Heart left ventricle (tissue), 16 donors: ENCODE measurements at places on chromosomes 2 and 18. TPM values are rescaled to one million over a fixed set of nuclear protein-coding genes. Genes with fewer than 3 reads are reported as not detected.

- DNase-seq, result no peak
- no peaks in the 10 kb centered on the region for H3K4me1 ChIP-seq
- no peaks in the 10 kb centered on the region for H3K36me3 ChIP-seq
- H3K27ac ChIP-seq, result no peak overlapping the region
- no peaks in the 10 kb centered on the region for H3K27me3 ChIP-seq
- H3K4me3 ChIP-seq, result no peak overlapping the region
Observed at GRCh38 chr18:32244881-32245280, 55.0 kb downstream of the MEP1B start.

DNA sequence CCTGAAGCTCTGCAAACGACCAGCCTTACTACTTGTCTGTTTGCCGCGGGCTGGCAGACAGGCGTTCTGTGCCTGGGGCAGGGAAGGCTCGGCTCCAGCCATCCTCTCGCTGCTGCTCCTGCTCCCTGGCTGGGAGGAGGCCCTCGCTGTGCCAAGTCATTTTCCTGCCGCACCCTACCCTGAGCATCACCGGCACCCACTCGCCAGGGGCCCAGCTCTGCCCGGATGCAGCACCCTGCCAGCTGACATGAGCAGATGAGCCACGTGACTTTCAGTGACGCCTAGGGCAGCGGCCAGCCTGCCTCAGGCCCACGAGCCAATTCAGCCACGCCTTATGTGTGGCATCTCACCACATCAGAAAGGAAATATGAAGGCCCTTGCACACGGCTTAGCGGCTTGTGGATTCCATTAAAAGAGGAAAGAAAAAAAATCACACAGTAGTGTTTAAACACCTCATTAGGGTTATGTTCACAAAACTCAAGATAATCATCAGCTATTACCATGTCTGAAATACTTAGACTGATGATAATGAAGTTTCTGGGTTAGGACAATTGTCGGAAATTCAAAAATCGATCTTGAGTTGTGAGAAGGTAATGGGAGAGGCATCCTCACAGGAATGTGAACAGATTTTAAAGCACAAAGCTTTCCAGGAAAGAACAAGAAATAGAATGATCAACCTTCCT is 250.5 kb downstream of the TWIST2 start:
- no peak overlapping the region for H3K4me3 ChIP-seq
- no peak for DNase-seq
- no peaks in the 10 kb centered on the region for H3K27me3 ChIP-seq
- H3K36me3 ChIP-seq, result no peaks in the 10 kb centered on the region
- peaks cover 7% of the 10 kb centered on the region for H3K4me1 ChIP-seq

- H3K27ac ChIP-seq, result no peak overlapping the region
- H3K4me3 ChIP-seq, result no peak overlapping the region
- no peaks in the 10 kb centered on the region for H3K27me3 ChIP-seq
- no peaks in the 10 kb centered on the region for H3K36me3 ChIP-seq
Observed at GRCh38 chr2:156800065-156800653, 364.0 kb downstream of the GPD2 start.

DNA sequence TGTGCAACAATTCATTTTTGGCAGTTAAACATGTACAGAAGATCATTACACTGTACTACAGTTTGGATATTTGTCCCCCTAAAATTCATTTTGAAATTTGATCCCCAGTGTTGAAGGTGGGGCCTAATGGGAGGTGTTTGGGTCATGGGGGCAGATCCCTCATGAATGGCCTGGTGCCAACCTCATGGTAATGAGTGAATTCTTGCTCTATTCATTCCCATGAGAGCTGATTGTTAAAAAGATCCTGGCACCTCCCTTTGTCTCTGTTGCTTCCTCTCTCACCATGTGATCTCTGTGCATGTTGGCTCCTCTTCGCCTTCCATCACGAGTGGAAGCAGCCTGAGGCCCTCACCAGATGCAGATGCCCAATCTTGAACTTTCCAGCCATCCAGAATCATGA is 140.6 kb downstream of the GCA start:
- no peak overlapping the region for H3K27ac ChIP-seq
- no peaks in the 10 kb centered on the region for H3K4me1 ChIP-seq
- no peaks in the 10 kb centered on the region for H3K36me3 ChIP-seq
- H3K27me3 ChIP-seq, result no peaks in the 10 kb centered on the region
- DNase-seq, result no peak

GRCh38 chr2:127411653-127412369 is 6.4 kb upstream of the PROC start:
- H3K27me3 ChIP-seq, result peaks cover 1% of the 10 kb centered on the region
- no peak for DNase-seq
- no peaks in the 10 kb centered on the region for H3K36me3 ChIP-seq
- peaks cover 76% of the 10 kb centered on the region for H3K4me1 ChIP-seq
- no peak overlapping the region for H3K4me3 ChIP-seq

Gene COLEC12
- 8.4 TPM for total RNA-seq

- H3K4me1 ChIP-seq, result peaks cover 14% of the 10 kb centered on the region
- no peak overlapping the region for H3K27ac ChIP-seq
- no peak overlapping the region for H3K4me3 ChIP-seq
- H3K27me3 ChIP-seq, result no peaks in the 10 kb centered on the region
Observed at GRCh38 chr2:95530734-95531133, 46.2 kb upstream of the TRIM43B start.

Gene MYO3B
- 0.19 TPM for total RNA-seq

DNA sequence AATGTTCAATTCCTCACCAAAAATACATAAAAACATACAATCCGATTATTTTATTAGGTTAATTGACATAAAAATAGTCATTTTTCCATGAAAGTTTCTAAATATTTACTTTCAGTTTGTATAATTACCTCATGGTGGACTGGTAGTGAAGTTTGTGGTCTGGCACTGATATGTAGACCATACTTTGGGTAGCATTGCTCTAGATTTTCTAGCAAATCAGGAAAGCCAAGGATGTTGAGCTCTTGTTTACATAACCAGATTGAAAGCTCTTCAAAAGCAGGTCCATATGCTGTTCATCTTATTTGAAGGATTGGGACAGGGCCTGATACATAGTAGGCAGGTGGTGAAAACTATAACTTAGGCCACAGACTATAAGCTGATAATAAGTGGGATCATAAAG is 61.8 kb downstream of the COMMD1 start:
- DNase-seq, result no peak
- peak overlapping the region; percentile 22 for H3K27ac ChIP-seq
- peaks cover 5% of the 10 kb centered on the region for H3K4me1 ChIP-seq
- no peaks in the 10 kb centered on the region for H3K36me3 ChIP-seq

Gene TSN
- total RNA-seq, result 46.9 TPM

Gene CDK15
- total RNA-seq, result not detected

DNA sequence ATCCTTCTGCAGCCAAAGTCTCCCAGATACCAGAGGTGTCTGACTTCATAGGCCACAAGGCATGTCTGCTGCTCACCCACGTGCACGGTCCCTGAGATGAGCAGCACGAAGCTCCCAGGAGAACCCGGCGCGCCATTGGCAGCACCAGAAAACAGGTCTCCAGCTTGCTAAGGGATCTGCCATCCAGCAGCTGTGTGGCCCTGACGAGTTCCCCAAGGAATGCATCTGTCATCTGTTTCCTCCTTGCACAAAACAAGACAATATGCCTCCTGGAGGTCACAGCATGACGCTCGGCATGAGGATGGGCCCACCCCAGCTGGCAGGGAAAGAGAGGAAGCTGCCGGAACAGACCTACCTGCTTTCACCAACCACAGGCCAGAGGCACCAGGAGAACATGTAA is 29.2 kb downstream of the HS6ST1 start:
- no peaks in the 10 kb centered on the region for H3K27me3 ChIP-seq
- no peaks in the 10 kb centered on the region for H3K36me3 ChIP-seq
- peaks cover 10% of the 10 kb centered on the region for H3K4me1 ChIP-seq
- H3K27ac ChIP-seq, result no peak overlapping the region

DNA sequence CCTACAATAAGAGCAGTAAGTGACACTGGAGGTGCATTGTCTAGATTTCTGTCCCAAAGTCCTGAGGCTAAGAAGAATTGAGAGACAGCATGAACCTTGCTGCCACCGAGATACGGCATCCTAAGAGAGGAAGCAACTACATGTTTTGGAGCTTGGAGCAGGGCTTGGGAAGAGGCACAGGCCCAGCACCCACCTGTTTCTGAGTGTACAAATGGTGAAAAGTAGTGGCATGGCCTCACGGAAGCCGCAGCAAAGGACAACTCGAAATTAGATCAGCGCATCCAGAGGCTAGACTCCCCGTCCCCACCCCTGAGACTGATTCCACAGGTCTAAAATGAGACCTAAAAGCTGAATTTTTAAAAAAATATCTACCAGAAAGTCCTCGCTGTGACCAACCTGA is 127.5 kb downstream of the PTGR3 start:
- no peaks in the 10 kb centered on the region for H3K36me3 ChIP-seq
- no peak overlapping the region for H3K4me3 ChIP-seq
- no peak for DNase-seq
- H3K27ac ChIP-seq, result no peak overlapping the region
- no peaks in the 10 kb centered on the region for H3K27me3 ChIP-seq

- no peaks in the 10 kb centered on the region for H3K4me1 ChIP-seq
- DNase-seq, result no peak
- H3K36me3 ChIP-seq, result no peaks in the 10 kb centered on the region
- H3K27ac ChIP-seq, result no peak overlapping the region
- H3K27me3 ChIP-seq, result no peaks in the 10 kb centered on the region
Observed at GRCh38 chr2:239531456-239532241, 130.8 kb upstream of the HDAC4 start.

DNA sequence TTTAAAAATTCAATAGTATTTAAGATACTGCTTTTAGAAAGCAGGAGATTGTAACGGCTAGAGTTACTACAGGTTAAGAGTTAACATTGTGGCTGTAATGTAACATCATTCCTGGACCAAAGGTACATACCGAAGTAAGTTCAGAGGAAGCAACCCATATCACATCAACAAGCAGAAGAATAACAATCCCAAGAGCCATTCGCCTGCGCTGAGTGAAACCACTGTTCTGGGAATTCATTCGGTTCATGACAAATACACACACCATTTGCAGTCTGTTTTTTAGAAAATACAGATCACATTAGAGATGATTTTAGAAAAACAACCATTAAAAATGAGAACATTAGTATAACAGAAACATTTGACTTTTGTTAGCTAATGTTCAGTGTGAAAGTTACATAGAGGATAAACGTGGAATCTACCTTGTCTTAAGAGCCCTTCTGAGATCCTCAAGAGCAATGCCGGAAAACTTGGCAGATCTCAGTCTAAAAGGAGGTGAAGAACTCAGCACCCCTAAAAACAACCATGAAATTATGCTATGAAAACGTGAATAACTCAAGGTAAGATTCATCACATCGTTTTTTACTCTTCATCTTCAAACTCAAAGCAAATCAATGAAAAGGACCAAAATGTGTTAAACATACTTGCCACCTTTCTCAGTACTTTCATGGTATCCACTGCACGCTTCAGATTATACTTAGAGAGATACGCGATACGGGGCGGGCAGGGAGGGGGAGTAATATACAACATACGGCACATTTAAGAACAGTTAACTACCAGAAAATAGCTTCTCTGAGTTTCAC is 1.2 kb downstream of the SLC35F5 start:
- H3K4me3 ChIP-seq, result peak overlapping the region; percentile 74
- peaks cover 25% of the 10 kb centered on the region for H3K36me3 ChIP-seq
- no peaks in the 10 kb centered on the region for H3K27me3 ChIP-seq
- no peak for DNase-seq
- peaks cover 21% of the 10 kb centered on the region for H3K4me1 ChIP-seq

DNA sequence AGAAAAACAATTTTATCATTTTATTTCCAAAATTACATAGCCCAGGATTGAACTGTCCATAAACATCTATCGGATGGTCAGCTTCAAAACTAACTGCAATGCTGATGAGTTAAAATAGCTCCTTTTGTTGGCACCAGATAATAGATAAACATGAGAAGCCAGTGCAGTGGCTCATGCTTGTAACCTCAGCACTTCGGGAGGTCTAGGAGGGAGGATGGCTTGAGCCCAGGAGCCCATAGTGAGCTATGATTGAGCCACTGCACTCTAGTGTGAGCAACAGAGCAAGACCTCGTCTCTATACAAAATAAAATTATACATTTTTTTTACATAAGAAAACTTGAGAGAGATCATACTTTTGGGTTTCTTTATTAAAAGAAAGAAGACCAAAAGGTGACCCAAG is 34.6 kb upstream of the IMPA2 start:
- no peaks in the 10 kb centered on the region for H3K36me3 ChIP-seq
- DNase-seq, result no peak
- H3K4me1 ChIP-seq, result no peaks in the 10 kb centered on the region
- H3K4me3 ChIP-seq, result peak overlapping the region; percentile 59
- peak overlapping the region; percentile 99 for H3K27ac ChIP-seq

Gene AMER3
- not detected for total RNA-seq

DNA sequence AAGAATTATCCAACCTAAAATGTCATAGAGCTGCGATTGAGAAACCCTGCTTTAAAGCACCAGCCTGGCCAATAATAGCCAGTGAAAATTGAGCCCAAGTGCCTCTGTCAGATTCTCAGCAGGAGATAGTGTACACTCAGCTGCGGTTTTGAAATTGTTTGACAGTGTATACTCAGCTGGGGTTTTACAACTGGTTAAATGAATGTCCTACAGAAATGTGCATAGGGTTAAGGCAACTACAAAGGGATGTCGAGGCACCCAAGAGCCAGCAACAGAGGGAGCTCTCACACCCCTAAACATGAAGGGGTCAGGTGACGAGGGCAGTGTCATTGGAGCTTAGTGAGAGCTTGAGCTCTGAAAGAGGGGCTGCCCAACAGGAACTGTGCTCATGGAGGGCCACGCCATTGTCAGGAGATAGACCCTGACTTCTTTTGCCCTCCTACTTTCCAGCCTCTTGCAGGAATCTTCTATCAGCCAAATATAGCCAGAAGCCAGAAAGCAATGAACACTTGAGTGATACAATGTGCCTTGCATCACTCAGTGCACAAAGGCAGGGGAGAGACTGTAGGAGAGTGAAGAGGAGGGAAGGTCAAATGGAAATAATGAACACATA is 15.1 kb downstream of the ACTG2 start:
- H3K4me3 ChIP-seq, result no peak overlapping the region
- no peak overlapping the region for H3K27ac ChIP-seq
- DNase-seq, result no peak
- H3K4me1 ChIP-seq, result no peaks in the 10 kb centered on the region

DNA sequence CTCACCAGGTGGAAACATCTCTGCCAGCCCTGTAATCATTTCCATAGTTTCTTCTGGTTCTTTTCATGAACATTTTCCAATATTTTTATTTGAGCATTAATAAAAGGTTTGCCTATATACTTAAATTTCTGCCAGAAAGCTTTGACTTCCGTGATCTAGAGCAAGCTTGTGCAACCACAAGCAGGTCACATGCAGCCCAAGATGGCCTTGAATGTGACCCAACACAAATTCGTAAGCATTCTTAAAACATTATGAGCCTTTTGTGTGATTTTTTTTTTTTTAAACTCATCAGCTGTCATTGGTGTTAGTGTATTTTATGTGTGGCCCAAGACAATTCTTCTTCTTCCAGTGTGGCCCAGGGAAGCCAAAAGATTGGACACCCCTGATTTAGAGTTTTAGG is 51.6 kb downstream of the NEDD4L start:
- H3K27me3 ChIP-seq, result no peaks in the 10 kb centered on the region
- no peak overlapping the region for H3K27ac ChIP-seq
- no peaks in the 10 kb centered on the region for H3K4me1 ChIP-seq
- H3K36me3 ChIP-seq, result no peaks in the 10 kb centered on the region

Gene TNP1
- total RNA-seq, result not detected

Gene PLCD4
- 1.6 TPM for total RNA-seq
